Mesendoderm (in vitro differentiated cells): ENCODE measurements at places on chromosomes 11 and 22.
A peak's percentile ranks its signal among the peaks of the same experiment; 100 is the strongest.

- no peak for DNase-seq
Measured at GRCh38 chr22:39208013-39208680, 36.6 kb downstream of the PDGFB start.

GRCh38 chr11:86738568-86738967, 61.8 kb upstream of the PRSS23 start:
- no peak for DNase-seq

DNA sequence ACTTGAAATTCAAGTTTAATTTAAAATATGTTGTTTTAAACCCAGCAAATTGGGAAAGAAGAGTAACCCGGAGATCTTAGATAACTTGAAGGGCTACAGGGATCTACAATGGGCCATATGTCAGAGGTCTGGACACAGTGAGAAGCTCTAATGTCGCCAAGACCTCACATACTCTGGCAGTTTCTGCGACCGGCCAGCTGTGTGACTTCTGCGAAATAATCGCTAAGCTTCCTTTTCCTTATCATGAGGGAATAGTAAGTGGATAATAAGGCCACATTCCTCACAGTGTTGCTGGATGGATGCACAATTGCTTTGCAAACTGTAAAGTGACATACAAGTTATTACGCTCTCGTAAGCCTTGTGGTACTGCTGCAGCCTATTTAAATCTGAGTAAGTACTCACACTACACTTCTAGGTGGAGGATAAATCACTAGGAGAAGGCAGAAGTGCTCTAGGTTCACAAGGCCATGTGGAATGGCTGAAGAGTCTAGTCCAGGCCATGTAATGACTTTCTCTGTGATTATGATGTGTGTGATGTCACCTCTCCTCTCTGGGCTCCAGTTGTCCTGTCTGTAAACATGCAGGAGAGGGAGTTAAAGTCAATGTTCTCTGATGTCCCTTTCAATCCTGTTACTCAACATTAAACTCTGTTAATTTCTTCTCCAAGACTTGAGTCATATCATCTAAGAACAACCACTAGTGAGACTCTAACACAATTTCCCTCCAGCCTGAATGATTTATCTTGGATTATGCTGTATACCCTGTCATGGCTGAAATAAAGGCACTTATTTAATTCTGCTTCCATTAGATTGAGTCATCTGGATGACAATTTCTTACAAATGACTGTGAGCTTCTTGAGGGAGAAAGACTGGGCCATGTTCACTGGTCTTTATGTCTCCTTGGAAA, 192.6 kb upstream of the NARS2 start:
- DNase-seq = no peak

GRCh38 chr22:27110665-27111451, 453.5 kb downstream of the MIAT start:
- peak; percentile 88 for DNase-seq

GRCh38 chr11:27658535-27659236, 41.6 kb downstream of the BDNF start:
- DNase-seq = no peak

GRCh38 chr11:123481640-123482039, 51.6 kb downstream of the GRAMD1B start:
- DNase-seq = no peak

DNA sequence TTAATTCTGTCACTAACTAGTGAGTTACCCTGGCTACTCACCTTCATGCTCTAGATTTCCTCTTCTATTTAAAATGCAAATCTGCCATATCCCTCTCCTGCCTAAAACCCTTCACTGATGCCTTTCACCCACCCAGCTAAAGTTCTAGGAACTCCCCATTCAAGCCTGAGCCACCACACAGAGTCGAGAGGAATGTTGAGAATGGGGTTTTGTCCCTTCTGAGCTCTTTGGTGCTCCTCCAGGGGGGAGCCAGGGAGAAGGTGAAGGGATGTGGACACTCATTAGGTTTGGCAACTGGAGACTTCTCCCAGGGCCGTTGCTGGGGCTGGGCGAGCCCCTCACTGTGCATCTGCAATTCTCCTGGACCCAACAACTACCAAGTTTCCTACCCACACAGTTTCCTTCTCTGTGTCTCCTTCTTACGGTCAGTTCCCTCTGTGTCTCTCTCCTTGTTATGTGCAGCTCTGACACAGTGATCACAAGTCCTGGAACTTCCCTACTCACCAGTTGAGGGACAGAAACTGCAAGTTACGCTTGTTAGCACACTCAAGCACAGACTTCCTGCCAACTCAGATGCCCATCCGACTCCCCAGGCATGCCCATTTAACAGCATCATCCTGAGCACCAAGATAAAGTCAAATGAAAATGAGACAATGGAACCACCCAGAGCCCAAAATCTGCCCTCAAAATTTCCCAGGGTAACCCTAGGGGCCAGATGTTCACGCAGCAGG, 6.5 kb upstream of the IL10RA start:
- no peak for DNase-seq

DNA sequence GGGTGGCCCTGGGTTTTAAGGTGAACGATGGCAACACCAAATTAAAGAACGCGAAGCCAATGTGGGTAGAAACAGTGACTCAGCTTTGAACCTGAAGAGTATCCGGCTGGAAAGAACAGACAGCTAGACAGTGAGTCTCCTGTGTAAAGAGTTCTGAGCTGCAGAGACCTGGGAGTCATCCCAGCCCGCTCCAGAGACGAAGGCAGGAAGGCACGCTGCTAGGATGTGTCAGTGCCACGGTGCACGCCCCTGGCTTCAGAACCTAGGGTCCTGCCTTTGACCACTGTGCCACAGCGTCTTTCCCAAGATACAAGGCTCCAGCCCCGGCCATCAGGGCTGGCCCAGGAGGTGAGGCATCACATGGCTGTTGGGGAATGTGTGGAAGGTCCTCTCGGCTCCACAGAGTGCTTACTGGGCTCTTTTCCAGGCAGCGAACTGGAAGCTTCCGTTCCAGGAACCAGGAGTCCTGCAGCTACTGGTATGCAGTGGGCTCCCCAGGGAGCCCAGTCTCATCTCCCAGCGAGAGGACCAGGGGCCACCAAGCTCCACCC, 29.9 kb downstream of the LRFN4 start:
- no peak for DNase-seq

- DNase-seq = no peak
Measured at GRCh38 chr11:59842316-59842715, 3.0 kb downstream of the CBLIF start.

- DNase-seq = peak; percentile 69
Measured at GRCh38 chr22:24875862-24876506, 70.0 kb downstream of the SGSM1 start.

- no peak for DNase-seq
Measured at GRCh38 chr11:1549338-1550330, 22.4 kb downstream of the DUSP8 start.

DNA sequence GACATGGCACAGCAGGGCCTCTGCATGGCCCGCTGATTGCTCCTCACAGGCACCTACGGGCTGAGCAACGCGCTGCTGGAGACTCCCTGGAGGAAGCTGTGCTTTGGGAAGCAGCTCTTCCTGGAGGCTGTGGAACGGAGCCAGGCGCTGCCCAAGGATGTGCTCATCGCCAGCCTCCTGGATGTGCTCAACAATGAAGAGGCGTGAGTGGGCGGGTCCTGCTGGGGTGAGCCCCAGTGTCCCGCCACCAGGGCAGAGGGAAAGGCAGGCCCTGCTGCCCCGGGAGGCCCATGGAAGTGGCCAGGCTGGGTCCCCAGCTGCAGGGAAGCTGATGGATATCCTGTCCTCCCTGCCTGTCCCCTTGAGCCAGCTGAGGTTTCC, 18.6 kb upstream of the DGCR8 start:
- DNase-seq = no peak

DNA sequence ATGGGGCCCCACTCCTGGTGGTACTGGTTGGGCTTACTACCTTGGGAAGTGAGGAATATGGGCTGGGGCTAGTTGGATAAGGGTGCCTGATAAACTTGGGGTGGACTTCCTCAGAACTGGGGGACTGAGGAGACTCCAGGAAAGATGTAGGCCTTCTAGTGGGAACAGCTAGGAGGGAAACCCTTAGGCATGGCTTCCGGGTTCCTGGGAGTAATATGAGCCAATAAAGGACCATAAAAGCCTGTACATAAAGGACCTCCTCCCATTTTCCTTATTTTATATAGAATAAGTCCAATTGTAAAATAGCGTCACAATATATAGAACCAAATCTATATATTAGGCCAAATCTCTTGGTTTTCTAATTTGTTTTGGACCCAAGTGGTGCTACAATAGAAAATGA, 18.4 kb upstream of the RNASEH2C start:
- no peak for DNase-seq

DNA sequence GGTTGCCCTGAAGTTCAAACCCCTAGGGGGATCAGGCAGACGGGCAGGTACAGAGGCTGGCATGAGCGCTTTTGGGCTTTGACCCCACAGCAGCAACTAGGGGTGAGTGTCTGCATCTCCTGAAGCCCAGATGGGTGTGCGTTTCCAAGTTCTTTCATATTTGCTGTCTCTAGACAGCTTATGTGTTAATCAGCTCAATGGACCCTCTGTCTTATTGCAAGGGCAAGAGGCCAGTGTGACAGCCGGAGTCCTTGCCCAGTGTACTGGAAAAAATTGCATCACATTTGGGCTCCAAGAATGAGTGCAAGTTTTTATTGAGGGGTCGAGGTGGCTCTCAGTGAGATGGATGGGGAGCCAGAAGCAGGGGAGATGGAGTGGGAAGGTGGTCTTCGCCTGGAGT, 1863.7 kb upstream of the RAG2 start:
- no peak for DNase-seq

GRCh38 chr11:118975771-118976709, 4.5 kb downstream of the FOXR1 start:
- no peak for DNase-seq

GRCh38 chr11:70420496-70420895, 22.2 kb downstream of the CTTN start:
- DNase-seq = no peak

GRCh38 chr22:20511578-20512229, 4.3 kb downstream of the MED15 start:
- DNase-seq = no peak

GRCh38 chr11:64093233-64094039, 57.7 kb downstream of the FLRT1 start:
- no peak for DNase-seq

DNA sequence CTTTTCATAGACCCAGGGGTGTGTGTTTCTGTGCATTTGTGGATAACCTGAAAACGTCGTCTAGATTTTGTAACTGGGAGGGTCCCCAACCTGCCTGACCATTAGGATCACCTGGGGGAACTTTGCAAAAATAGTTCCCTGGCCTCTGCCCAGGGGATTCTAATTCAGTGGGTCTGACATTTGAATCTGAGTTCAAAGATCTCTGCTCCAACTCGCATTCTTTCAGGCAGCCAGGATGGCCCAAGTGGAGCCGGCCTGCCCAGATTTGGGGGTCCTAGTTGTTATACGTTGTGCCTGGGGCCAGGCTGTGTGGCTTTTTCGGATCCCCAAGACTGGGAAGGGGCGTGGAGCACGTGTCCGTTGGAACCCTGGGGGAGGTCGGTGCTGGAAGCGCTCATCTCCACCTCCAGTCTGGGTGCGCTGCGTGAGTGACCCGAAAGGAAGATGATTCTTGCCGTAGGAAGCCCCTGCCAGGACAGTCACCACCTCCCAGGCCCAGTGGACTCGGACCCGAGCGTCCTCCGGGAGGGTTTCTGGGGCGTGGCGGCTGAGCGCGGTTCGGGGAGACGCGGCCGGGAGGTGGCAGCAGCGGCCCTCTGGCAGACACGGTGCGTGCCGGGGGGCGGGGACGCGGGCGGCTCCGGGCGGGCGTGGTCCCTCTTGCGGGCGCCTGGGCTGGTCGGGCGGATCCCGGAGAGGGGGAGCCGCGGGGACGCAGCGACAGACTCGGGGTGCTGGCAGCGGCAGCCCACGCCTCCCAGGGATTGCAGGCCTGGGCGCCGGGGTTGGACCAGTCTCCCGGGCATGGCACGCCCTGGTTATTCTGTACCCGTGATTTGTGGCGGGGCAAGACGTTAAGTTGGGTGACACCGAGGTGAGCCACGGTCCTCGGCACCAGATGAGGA, 29.2 kb upstream of the PLET1 start:
- DNase-seq = peak; percentile 69

DNA sequence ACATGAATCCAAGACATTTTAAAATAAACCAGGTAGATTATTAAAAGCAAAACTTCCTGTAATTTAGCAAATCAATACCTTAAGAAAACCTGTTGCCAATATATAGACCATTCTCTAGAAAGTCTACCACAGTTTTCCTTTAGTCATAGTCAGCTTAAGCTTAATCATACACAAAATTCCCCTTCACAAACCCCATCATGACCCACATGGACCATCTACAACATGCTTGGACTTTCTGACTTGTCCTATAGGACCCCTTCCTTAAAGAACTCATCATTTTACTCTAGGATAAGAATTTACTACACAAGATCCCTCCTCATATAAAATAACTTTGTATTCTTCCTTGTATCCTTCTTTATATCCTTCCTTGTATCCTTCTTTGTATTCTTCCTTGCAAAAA, 16.2 kb upstream of the RNASEH2C start:
- peak; percentile 18 for DNase-seq
